ENCODE measurements at places on chromosomes 3 and 15. TPM values are rescaled to one million over a fixed set of nuclear protein-coding genes. Genes with fewer than 3 reads are reported as not detected.

RPL15 gene
- 2,586 TPM for total RNA-seq

ZBTB47 gene
- 19.5 TPM for total RNA-seq

OR5K2 gene
- not detected for total RNA-seq

ERICH6 gene
- not detected for total RNA-seq

TRPM1 gene
- total RNA-seq, result not detected

MEGF11 gene
- 0.38 TPM for total RNA-seq

KNG1 gene
- not detected for total RNA-seq

BRPF1 gene
- 16.1 TPM for total RNA-seq

NR1I2 gene
- under 0.01 TPM for total RNA-seq

KPNA4 gene
- 20.9 TPM for total RNA-seq

MME gene
- total RNA-seq, result 9.0 TPM

ADAMTS9 gene
- total RNA-seq, result 5.4 TPM

VGLL3 gene
- 15.6 TPM for total RNA-seq

GMPPB gene
- total RNA-seq, result 72.4 TPM

CGNL1 gene
- total RNA-seq, result 45.4 TPM

SGO1 gene
- total RNA-seq, result 0.38 TPM

GOLGA6L25 gene
- total RNA-seq, result not detected

CACNA2D3 gene
- 0.13 TPM for total RNA-seq

CD80 gene
- not detected for total RNA-seq

GLDN gene
- under 0.01 TPM for total RNA-seq

RIOX2 gene
- total RNA-seq, result 17.1 TPM

LTK gene
- total RNA-seq, result 1.4 TPM

GOLGA8M gene
- total RNA-seq, result not detected

NEK10 gene
- total RNA-seq, result under 0.01 TPM

CAPN3 gene
- 1.9 TPM for total RNA-seq

C15orf62 gene
- total RNA-seq, result 0.16 TPM

SHC4 gene
- total RNA-seq, result 1.3 TPM

NRG4 gene
- not detected for total RNA-seq

C3orf38 gene
- 21.0 TPM for total RNA-seq

TGM5 gene
- not detected for total RNA-seq

INSYN1 gene
- 3.8 TPM for total RNA-seq

MAGI1 gene
- total RNA-seq, result 6.4 TPM

ZNF502 gene
- 1.5 TPM for total RNA-seq

COPB2 gene
- 61.0 TPM for total RNA-seq

SLC26A6 gene
- total RNA-seq, result 28.2 TPM

TNFSF10 gene
- 61.1 TPM for total RNA-seq

CHRNA3 gene
- 0.13 TPM for total RNA-seq

XIRP1 gene
- total RNA-seq, result 0.16 TPM

LSMEM2 gene
- not detected for total RNA-seq

CEP97 gene
- 4.9 TPM for total RNA-seq

Measured in mesangial cell (primary cell).